ENCODE measurements at places on chromosomes 1 and 21. TPM values are rescaled to one million over a fixed set of nuclear protein-coding genes. Genes with fewer than 3 reads are reported as not detected.

DNA sequence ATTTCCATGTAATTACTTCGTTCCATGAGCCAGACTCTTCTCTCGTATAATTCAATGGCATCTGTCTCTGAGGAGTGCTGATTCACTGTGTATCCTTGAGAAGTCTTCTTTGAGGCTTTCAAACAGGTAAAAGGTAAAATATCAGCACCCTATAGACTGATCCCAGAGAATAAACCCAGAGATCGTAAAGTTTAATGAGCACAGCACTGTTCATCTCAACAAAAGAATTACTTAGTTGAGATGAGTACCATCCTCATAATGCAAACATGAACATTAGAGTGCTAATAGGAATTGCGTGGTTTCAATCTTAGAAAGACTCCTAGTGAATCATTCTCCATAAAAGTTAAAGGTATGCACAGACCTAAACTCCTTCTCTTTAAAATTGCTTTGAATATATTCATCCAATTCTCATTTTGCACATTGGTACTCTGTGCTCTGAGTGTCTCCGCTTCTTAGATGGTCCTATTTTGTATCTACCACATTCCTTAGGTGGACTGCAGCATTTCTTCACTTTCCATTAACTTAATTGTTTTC, 97.2 kb downstream of the TBX15 start:
- no peak for DNase-seq

GRCh38 chr21:28704746-28705145, 287.9 kb downstream of the LTN1 start:
- DNase-seq = no peak

DNA sequence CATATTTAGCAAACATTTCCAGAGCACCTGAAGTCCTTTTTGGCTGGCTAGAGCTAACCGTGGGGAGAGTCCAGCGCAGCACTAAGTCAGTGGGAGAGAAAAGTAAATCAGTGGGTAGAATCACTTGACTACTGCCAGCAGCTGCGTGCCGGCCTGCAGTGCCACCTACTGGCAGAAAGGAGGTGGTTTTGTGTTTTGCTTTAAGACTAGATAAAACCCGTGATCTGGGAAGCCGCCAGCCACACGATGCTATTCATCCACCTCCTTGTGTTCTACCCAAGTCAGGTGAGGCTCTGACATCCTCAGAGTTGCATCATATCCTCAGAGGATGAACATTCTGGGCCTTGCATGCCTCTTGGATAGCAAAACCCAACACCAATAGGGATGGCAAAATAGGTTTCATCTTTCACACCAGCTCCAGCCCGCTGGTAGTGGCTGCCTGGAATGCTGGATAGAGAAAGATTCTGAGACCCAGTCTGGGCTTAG, 14.1 kb upstream of the HEYL start:
- peak; percentile 88 for DNase-seq

- peak; percentile 82 for DNase-seq
Measured at GRCh38 chr1:111880881-111881837, 108.3 kb downstream of the KCND3 start.

- no peak for DNase-seq
Measured at GRCh38 chr1:226634611-226635246, 86.2 kb downstream of the STUM start.

DNA sequence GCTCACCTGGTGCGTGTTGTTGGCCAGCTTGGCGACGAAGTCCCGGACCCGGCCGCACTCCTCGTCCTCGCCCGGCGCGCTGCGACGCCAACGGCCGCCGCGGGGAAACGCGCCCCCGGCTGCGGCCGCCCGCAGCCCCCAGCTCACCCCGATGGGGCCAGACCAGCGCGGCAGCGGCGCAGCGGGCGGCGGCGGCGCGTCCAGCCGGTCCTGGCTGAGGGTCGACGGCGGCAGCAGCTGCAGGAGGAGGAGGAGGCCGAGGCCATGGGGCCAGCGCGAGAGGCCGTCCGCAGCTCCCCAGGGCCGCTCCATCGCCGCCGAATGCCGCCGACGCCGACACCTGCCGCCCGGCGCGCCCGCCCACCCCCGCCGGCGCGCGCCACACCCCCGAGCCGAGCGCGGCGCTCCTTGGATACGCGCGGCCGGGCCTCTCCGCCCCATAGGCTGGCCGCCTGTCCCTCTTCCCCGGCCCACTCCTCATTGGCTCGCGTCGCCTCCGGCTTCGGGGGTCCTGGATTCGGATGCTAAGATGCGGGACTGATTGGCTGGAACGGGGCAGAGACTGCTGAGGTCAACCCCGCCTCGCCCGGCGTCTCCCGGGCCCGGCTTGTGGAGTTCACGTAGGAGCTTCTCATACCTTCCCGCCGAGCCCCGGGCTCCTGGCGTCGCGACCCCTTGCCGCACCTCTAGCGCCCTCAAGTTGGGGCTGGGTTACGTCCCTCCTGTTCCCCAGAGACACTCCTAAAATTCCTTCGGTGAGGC, at the start of gene SORT1:
Gene SORT1 (minus strand): TSS at position 338 of the 762 bp plus-strand sequence. CDS start 26 bp downstream, at position 312.
- DNase-seq = peak; percentile 96

DNA sequence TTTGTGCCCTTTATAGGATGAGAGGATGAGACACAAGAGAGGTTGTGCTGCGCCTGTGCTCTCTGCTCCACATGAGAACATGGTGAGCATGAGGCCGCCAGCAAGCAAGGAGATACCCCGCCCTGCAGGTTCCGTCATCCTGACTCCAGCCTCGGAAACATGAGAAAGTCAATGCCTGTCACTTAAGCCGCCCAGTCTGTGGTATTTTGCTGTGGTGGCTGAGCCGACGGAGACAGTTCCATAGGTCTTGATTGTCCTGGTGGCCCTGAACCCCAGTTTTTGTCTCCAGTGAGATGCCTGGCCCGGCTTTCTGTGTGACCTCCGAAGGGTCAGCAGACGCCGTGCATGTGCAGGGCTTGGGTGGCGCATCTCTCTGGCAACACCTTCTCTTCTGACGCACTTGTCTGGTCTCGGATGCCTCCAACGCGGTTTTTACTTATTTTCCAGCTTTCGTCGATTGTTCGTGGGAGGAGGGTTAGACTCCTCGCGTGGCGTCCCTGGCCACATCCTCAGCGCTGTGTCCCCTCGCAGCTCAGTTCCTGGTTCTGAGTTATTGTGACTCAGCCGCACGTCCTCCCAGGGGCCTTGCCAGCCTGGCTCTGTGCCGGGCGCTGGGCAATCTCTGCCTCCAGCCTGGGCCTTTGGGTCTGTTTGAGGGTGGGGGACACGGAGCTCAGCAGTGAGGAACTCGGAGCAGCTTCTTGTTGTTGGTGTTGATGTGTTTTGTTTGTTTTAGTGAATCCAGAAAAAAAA, 70.0 kb downstream of the FAAP20 start:
- DNase-seq = no peak

- DNase-seq = no peak
Measured at GRCh38 chr1:150233359-150234308, 2.3 kb downstream of the ANP32E start.

The KAZN gene
- total RNA-seq = 0.10 TPM

The SORT1 gene
- total RNA-seq = 41.1 TPM
